Adrenal gland (tissue), 19 donors: ENCODE measurements at places on chromosomes 4 and X. TPM values are rescaled to one million over a fixed set of nuclear protein-coding genes. Genes with fewer than 3 reads are reported as not detected.

The TMEM255A gene
- total RNA-seq: 1.0 TPM

The CASK gene
- total RNA-seq: 45.7 TPM

GRCh38 chr4:22764183-22764582, 71.4 kb downstream of the GBA3 start:
- DNase-seq: no peak
- no peaks in the 10 kb centered on the region for H3K27me3 ChIP-seq
- H3K4me3 ChIP-seq: no peak overlapping the region
- no peaks in the 10 kb centered on the region for H3K36me3 ChIP-seq
- no peaks in the 10 kb centered on the region for H3K4me1 ChIP-seq
- H3K27ac ChIP-seq: no peak overlapping the region

GRCh38 chr4:123256901-123257300, 139.7 kb upstream of the SPRY1 start:
- no peak for DNase-seq
- H3K4me1 ChIP-seq: peaks cover 3% of the 10 kb centered on the region
- no peaks in the 10 kb centered on the region for H3K36me3 ChIP-seq
- H3K27me3 ChIP-seq: no peaks in the 10 kb centered on the region
- H3K27ac ChIP-seq: no peak overlapping the region
- H3K4me3 ChIP-seq: no peak overlapping the region

DNA sequence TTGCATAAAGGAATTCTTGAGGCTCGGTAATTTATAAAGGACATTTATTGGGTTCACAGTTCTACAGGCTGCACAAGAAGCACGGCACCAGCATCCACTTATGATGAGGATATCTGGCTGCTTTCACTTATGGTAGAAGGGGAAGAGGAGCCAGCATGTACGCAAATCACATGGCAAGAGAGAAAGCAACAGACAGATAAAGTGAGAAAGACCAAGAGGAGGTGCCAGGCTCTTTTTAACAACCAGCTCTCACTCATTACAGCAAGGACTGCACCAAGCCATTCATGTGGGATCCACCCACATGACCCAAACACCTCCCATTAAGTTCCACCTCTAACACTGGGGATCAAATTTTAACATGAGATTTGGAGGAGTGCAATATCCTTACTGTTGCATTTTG, 1198.2 kb downstream of the ADGRL3 start:
- H3K36me3 ChIP-seq: no peaks in the 10 kb centered on the region
- DNase-seq: no peak
- H3K4me3 ChIP-seq: no peak overlapping the region
- no peaks in the 10 kb centered on the region for H3K27me3 ChIP-seq
